T follicular helper cell (primary cell): ENCODE measurements at places on chromosomes 11 and 22.

GRCh38 chr11:36376009-36376887, 80.2 kb downstream of the PRR5L start:
- DNase-seq: no peak

DNA sequence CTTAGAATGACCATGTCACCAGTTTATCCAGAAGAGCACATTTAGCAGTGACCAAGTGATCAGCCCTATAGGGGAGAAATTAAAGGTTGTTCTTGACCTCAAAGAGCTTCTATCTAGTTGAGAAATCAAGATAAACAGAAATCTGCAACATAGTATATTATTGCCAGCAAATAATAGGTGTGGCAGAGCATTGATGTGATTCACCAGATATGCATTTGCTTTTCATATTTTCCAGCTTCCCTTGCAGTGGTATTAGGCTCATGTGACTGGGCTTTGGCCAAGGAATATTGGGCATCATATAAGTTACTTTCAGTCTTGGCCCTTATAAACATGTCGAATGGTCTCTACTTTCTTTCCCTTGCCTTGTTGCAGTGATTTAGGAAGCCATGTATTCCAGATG, 34.5 kb downstream of the COMMD9 start:
- DNase-seq: no peak

DNA sequence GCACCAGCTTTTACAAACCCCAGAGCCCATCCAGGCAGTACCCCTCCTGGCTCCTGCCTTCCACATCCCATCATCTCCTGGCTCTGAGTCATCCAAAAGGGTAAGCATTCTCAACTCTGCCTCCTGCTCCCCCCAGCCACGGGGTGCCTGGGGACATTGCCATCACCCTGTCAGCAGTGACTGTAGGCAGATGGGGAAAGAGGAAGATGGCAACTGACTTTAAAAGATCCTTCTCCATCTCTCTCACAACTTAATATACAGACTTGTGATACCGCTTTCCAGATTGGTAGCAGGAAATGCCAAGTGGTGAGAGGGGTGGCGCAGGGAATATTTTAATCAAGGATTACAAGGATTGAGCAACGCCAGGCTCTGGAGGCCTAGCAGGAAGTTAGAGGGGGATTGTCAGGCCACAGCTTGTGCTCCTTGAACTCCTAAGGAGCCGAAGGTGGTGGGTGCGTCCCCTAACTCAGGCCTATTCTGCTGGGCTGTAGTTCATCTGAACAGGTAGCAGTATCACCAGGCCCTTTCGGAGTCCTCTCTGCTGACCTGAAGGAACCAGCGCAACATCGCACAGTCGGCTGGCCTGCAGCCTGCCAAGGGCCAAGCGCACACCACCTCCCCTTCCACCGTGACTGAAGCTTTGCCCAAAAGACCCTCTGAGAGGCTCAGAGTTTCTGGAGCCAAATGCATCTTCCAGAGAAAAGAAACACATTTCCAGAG, 83.3 kb downstream of the ZC3H12C start:
- DNase-seq: no peak

GRCh38 chr11:34176751-34177209, 71.4 kb downstream of the NAT10 start:
- no peak for DNase-seq

DNA sequence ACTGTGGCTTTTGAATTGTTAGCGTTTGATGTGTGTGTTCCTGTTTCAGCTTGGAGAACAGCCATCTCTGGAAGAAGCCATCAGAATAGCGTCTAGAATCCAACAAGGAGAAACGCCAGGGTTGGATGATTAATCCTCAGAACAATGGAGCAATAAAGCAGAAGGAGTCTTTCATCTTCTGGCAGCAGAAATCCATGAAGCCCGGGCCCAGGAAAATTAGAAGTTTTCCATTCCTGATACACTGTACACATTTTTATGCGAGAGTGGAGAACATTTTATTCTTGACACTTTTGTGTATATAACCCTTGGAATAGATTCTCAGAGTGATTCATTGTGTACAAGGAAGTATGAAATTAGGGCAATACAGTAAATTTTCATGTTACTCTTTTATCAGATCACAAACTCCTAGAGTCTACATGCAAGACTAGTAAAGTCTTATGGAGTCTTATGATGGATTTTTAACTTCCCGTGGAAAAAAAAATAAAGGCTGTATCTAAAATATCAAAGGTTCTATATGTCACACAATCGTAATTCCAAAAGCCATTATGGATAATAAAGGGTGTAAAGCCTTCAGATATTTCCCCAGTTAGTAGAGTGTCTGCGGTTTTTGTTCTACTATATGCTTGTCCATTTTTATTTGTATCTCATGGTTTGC, 45.9 kb upstream of the WEE1 start:
- DNase-seq: no peak

DNA sequence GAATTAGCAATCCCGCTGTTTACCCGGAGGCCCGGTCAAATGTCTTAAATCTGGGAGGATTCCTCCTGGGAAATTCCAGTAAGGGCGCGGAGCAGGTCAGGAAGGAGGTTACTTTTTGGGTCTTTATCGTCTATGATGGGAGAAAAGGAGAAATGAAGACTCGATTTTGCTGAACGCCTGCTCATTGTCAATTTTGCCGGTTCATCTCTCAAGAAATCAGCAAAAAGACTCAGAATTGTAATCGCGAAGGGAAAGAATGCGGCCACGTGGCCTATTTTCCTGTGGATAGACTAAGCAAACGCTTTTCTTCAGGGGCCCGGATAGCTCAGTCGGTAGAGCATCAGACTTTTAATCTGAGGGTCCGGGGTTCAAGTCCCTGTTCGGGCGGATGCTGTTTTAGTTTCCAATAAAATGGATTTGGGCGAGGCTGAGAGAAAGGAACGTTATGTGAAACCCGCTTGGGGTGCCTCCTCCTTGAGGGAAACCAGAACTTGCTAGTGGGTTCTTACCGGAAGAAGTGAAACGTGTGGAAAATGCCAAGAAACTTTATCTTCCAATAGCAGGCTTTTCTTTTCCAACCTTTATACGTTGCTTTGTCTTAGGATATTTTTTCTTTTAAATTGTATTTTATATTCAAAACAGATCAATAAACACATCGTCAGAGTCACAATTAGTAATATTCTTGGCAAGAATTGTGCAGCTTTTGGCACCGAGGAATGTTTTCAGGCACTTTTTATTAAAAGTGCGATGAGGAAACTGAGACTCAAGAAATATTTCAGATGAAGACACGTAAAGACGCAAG, 45.0 kb downstream of the OR4D9 start:
- DNase-seq: peak; percentile 25

DNA sequence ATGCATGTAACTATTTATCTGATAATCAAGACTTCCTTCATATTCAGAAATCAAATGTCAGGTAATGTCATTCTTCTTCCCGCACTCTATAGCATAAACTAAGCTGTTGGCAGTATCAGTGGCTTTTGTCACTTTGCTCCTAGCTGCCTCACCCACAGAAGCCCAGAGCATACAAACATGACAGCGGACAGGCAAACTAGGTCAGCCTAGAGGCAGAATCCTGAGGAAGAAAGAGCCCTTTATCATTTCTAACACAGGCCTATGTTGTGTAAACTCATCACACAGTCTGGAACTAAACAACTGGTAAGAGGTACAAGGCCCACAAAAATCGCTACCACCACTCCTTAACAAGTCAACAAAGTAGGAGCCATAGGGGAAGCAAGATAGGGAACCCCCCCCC, 21.0 kb downstream of the GUCY1A2 start:
- DNase-seq: no peak

- no peak for DNase-seq
Observed at GRCh38 chr11:9806946-9807687, 143.2 kb downstream of the SWAP70 start.
